ENCODE measurements at places on chromosomes 1 and 21.

GRCh38 chr1:104456724-104457123, 707.0 kb downstream of the AMY1C start:
- no peak for DNase-seq

DNA sequence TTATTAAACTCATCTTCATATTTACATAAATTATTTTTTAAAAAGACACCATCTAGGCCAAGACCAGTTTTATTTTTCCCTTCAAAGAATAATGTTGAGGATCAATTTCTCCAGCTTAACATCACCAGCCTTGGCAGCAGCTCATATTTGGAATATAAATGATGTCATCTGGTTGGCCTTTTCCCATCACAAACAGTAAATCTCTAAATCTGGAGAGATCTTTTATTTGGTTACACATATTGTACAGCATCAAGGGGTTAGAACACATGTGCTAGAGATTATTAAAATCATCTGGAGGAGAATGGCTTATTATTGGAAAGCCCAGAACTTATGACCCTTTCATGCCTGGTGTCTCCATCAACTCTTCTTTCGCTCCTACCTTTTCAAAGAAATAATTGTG, 508.8 kb downstream of the PLPP3 start:
- DNase-seq, result no peak

GRCh38 chr1:218969006-218969405, 204.7 kb upstream of the LYPLAL1 start:
- no peak for DNase-seq

GRCh38 chr1:153698020-153698922, 19.8 kb downstream of the NPR1 start:
- no peak for DNase-seq

DNA sequence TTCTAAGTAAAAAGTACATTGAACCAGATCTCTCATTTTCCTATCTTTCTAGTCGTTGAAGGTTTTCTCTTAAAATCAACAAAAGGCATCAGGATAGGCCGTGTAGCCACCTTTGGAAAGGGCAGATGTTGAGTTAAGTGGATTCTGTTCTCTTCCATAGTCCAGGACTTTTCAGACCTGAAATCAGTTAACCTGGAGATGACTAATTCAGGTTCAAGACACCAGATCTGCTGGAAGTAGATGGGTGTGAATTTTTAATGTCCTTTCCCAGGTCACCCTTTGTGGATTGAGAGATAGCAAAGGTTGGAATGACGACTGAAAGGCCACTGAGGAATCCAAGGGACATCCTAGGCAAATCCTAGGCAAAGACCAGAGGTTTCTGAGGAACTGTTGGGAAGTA, 172.8 kb downstream of the DHRS3 start:
- no peak for DNase-seq

- peak; percentile 86 for DNase-seq
Measured at GRCh38 chr1:67162954-67163353, 3.3 kb upstream of the IL23R start.

DNA sequence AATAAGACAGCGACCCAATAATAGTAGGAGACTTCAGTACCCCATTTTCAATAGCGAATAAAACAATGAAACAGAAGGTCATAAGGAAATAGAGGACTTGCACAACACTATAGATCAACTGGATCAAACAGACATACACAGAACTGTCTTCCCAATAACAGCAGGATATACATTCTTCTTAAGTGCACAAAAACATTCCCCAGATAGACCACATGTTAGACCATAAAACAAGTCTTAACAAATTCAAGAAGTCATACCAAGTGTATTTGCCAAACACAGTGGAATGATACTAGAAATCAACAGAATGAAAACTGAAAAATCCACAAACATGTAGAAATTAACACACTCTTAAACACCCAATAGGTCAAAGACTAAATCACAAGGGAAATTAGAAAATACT, 78.0 kb downstream of the LBR start:
- DNase-seq, result peak; percentile 69

- DNase-seq, result no peak
Measured at GRCh38 chr1:162385702-162386101, 4.2 kb downstream of the C1orf226 start.

DNA sequence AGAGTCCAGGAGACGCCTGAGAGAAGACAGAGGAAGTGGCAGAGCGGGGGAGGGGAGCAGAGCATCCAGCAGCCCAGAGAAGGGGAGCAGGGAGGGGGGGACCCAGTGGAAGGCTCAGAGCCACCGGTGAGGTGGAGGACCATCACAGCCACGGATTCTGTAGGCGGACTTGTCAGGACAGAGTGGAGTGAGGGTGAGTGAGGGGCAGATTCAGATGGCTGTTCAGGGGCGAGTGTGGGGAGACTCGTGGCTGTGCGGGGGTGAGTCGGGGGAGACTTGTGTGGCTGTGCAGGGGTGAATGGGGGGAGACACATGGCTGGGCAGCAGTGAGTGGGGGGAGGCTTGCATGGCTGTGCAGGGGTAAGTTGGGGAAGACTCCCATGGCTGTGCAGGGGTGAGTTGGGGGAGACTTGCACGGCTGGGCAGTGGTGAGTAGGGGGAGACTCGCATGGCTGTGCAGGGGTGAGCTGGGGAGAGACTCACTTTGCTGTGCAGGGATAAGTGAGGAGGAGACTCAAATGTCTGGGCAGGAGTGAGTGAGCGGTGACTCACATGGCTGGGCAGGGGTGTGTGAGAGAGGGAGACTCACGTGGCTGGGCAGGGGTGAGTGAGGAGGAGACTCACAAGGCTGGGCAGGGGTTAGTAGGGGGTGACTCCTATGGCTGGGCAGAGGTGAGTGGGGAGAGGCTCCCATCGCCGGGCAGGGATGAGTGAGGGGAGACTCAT, 56.8 kb upstream of the ABCG1 start:
- no peak for DNase-seq

GRCh38 chr1:8878448-8878697, at the start of gene ENO1:
Gene ENO1 (minus strand): TSS chr1:8878686. CDS start chr1:8874908, 3,778 bp downstream.
- no peak for DNase-seq

DNA sequence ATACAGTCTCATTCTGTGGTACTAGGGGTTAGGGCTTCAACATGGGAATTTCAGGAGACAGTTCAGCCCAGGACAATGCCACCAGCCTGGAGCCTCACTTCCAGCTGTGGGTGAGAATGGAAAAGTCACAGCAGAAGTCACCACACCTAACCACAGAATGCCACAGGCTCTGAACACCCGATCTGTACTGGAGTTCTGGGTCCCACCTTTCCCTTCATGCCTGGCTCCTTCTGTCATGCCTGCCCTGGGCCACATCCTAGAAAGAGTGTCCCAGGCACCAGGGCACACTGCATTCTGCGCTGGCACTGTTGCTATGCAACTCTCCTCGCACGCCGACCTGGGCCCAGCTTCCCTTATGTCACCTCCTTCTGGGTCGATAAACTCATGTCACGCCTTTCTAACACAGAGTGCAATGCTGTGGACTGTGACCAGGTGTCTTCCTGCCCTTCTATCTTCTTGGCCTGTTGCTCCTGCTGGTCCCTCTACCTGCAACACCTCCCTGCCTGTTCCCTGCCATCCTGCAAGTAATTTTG, 21.2 kb downstream of the RCSD1 start:
- DNase-seq, result no peak

DNA sequence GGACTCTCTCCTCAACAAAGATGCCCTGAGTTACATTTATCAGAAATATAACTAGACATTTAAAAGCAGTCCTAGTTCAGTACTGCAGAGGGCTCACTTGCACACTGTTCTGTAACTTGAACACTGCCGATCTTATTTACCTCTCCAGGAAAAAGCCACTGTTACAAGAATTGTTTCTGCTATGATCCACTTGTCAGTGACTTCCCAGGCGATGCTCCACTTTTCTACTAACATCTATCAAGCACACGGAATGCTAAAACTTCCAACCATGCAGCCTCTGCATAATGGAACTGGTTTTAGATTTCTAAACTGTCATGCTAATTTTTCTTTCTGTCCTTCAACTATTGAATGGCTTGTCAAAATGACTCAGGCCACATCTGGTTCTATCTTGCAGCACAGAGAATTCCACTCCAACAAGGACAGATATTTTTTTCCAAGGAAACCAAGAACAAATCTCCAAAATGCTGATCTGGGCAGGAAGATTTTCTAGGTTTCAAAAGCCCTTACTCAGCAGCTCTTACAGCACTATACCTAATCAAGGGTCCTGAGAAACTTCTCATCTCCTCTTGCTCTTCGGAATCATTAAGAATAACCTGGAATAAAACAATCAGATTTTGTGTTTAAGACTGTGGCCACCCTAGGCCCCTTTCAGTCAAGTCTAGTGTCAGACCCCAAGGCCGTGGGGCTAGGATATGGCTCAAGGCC, 9.9 kb downstream of the SEC16B start:
- DNase-seq, result peak; percentile 54

DNA sequence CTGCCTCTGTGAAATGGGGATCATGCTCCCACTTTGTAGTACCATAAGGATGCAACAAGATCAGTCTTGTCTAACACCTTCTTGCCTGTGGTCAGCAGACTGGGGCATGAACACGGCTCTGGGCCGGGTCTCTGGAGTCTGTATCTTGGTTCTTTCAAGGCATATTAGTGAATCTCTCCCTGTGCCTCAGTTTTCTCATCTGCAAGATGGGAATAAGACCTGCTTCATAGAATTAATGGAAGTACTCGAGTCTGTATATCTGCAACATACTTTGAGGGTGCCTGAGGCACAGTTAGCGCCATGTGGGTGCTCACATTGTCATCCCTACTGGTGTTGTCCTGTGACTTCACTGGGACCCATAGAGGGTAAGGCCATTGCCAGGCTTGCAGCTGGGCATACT, 84.6 kb downstream of the IGSF21 start:
- DNase-seq, result no peak

GRCh38 chr1:168905633-168906032, 176.6 kb upstream of the DPT start:
- no peak for DNase-seq

DNA sequence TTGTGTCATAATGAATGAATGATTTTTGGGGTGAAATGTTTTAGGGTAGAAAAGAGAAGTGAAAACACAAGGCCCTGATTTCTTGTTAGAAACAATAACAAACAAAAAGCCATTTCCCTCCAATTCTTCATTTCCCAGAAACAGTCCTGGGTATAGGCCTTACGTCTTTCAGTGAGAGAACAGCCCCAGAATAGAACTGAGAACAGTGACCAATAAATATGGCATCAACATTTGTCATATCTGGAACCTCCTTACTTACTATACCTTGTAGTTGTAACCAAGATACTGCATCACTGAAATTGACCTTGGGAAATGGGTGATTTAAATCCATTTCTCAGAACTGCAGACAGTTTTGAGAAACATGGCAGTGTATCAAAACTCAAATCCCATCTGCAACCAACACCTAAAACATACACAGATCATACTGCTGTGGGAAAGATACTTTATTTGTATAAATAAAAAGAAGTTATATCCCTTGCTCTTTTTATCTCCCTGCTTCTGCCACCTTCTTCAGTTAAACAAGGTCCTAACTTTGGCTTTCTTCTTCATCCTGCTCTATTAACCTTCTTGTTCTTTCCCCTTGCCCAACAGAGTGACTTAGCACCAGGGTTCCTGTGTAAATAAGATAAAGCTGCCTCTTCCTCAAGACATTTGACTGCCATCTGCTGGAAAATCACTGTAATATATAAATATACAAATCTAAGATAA, 19.5 kb downstream of the XKR8 start:
- DNase-seq, result peak; percentile 34

- DNase-seq, result no peak
Measured at GRCh38 chr1:101360506-101360905, 123.7 kb downstream of the S1PR1 start.

- DNase-seq, result no peak
Measured at GRCh38 chr1:203612932-203613682, 13.5 kb upstream of the ATP2B4 start.

GRCh38 chr1:176049582-176049981, 157.5 kb downstream of the COP1 start:
- no peak for DNase-seq

DNA sequence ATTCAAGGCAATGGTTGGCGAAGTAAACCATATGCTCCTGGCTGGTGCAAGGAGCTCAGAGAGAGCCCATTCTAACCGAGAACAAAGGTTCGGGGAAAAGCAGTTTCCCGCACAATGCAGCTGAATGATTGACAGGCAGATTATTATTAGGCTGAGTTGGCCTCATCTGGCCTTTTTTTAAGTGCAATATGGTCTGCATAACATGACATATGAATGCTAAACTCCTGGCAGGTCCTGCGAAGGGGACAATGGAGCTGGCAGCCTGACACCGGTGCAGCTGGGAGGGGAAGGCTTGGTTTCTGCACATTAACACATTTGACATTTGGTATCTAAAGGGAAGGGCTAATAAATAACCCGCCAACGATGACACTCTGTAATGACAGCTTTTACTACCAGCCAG, 92.0 kb downstream of the MIS18A start:
- DNase-seq, result no peak

DNA sequence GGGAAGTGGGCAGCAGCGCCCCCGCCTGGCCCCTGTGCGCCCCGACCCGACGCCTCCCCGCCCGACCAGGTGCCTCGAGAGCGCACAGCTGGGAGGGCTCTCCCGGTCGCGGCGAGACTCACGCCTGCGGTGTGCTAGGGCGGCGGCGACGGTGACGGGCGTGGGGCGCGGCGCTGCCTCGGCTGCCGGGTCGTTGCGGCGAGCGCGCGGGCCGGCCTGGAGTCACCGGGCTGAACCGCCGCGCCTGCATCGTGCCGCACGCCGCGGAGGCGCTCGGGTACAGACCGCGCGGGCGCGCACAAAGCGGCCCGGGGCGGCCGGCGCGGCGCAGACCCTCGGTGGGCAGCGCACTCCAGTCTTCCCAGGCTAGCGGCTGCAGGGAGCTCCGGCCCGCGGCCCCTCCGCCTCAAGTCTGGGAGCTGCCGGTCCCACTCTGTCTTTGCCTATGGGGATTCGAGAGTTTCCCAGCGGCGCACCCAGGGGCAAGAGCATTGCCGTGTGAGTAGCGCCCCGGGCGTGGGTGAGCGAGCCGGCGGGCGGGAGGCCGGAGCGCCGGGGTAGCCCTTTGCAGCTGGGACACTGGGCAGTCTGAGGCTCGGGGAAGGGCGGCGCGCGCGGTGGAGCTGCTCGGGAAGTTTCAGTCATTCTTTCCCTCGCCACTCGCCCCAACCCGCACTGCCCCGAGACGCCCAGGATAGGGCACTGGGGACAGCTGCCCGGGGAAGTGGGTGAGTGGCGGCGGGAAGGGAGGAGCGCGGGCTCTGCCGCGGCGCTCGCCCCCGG, at the start of gene SLC35F3:
Gene SLC35F3 (plus strand): TSS at position 44 of the 783 bp plus-strand sequence.
- DNase-seq, result peak; percentile 77

DNA sequence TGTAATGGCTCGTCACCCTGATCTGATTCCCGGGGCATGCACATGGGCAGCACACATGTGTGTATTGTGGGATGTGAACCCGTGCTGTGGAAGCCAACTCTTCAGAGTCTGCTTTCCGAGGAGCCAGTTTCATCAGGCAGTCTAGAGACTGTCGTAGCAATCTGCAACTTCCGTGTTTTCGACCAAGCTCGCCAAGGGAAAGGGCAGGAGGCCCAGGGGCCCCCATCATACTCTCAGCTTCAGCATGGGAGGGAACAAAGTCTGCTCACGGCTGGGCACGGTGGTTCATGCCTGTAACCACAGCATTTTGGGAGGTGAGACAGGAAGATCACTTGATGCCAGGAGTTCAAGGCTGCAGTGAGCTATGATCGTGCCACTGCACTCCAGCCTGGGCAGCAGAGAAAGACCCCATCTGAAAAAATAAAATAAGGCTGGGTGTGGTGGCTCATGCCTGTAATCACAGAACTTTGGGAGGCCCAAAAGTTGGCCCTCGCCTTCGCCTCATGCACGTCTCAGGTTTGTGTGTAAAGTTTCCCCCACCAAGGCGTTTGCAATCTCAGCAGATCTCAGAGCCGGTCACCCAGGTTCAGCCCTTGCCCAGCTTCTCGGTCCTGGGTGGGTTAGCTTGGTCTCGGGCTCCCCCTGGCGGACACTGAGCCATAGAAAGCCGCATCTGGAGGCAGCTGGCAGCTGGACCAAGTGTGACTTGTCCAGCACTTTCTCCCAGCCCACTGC, 48.5 kb upstream of the SLC25A33 start:
- peak; percentile 71 for DNase-seq

GRCh38 chr1:116458695-116459094, 85.7 kb downstream of the ATP1A1 start:
- DNase-seq, result no peak

All from RWPE1 (cell line).